ENCODE measurements at places on chromosomes 11 and 22.

DNA sequence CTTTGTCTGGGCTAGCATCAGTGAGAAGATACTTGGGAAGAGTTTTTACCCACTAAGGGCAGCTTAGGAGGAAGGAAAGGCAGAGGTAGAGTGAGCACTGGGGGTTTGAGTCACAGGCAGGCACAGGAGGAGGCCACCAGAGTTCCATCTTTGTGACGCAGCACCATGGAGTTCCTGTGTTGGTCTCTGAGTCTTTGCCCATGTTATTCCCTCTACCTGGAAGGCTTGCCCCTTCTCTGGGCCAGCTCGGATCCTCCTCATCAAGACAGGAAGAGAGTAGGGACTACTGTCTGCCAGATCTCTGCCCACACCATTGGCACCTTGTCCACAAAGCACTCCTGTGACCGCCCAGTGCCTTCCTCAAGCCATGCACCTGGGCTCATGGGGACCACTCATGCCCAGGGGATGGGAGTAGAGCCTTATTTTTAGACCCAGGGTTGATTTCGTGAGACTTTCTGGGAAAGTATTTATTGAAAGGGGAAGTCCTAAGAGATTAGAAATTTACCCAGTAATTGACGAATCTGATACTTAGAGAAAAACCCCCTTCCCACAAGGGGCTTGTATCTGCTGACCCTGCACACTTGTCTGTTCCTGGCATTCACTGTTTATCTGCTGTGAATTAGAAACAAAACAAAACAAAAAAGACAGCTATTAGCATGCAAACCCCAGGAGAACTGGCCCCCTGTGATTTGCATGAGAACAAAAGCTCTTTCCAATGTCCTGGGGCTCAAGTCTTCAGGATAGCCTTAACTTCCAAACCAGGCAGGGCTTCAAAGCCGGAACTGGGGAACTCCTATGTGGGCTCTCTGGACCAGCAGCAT is 35.9 kb upstream of the MYEOV start:
- DNase-seq = no peak

DNA sequence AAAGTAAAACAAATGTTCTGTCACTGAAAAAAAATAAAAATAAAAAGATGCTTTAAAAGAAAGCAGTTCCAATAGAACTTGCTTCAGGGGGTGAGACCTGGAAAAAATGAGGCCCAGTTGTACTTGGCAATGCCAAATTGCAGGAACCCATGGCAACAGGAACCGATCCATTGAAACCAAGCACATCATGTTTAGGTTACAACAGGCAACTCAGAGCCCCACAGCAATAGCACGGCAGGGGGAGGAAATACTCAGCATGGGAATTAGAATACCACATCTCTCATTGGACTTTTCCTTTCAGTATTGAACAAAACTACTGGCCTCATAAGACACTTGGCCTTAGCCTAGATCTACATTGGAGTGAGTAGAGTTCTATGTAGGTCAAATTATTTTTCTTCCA is 84.3 kb downstream of the MSANTD4 start:
- peak; percentile 2 for DNase-seq

DNA sequence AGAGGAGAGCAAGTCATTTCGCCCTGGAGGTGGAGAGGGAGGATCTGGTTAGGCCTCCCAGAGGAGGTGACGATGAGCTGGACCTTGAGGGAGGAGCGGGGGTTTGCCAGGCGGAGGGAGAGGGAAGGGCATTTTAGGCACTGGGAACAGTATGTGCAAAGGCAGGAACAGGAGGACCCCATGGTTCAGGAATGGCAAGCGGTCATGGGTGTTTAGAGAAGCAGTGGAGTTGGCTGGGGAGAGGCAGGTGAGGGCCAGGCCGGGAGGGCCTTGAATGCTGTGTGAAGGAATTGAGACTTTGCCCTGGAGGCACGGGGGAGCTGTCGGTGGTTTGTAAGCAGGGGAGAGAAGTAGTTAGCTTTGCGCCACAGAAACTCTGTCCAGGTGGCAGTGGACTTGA is 10.3 kb downstream of the PRDM11 start:
- DNase-seq = no peak

DNA sequence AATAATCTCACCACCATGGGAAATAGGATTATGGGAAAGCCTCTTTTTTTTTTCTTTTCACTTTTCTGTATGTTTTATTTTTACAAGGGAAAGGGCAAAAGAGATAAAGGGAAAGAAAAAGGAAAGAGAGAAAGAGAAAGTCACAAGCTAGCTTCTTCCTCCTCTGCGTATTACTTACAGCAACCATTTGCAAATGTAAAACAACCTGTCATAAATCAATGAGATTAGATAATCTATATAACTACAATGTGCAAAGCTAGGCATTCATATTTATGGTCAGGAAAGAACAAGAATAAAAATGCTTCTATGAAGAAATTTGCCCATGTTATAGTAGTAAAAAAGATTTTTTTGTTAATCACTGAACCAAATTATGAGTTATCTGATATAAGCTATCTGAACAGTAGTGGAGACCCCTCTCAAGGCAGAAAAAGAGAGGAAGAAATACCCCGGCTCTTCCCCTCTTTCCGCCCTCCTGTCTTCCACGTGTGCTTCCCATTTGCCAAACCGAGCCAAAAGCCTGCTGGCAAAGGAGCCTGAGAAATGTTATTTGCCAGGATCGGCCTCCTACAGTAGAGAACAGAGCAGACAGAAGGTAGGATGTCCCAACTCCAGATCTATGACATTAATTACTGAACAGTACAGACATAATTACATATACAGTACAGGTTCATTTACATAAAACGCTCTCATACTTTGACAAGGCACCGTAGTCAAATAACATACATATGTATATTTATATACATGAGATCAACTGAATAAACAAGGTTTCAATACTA is 50.2 kb downstream of the ARHGAP32 start:
- no peak for DNase-seq

DNA sequence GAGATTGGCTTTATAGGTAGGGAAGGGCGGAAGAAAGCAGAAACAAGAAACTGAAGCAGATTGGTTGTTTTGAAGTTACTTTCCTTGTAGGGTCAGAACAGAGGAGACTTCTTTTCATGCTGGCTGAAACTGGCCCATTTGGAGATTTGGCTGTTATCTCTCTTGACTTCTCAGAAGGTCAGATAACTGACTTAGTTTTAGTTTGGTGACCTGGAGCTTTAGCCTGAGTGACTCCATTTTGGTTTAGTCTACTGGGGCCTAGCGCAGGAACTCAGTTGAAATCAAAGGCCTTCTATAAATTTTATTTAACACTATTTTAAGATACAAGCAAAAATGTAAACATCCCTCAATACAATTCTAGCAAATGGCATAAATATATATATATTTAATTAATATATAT is 31.4 kb downstream of the CSTPP1 start:
- no peak for DNase-seq

- DNase-seq = peak; percentile 34
These were observed 385.3 kb downstream of the DYNC2H1 start for GRCh38 chr11:103494491-103494890.

GRCh38 chr11:67057205-67057672 is 592 bp downstream of the RHOD start:
- peak; percentile 39 for DNase-seq

DNA sequence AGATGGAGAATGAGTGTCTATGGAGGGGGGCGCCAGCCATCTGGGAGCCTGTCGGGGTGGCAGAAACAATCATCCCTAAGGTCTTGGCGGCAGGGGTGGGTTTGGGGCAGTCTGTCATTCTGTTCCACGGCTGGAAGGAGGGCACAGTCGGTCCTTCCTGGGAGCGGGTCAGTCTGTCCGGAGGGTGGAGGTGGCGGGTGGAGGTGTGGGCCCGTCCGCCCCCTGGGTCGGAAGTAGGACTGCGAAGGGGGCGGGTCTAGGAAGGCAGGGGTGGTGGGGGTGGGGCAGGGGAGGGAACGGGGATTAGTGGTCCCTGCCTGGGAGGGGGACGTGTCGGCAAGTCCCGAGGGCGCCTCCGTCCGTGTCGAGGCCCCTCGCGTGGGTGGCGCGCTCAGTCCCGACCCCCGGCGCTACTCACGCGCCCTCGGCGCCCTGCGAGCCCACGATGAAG is 461 bp downstream of the TBC1D10A start:
- peak; percentile 49 for DNase-seq

DNA sequence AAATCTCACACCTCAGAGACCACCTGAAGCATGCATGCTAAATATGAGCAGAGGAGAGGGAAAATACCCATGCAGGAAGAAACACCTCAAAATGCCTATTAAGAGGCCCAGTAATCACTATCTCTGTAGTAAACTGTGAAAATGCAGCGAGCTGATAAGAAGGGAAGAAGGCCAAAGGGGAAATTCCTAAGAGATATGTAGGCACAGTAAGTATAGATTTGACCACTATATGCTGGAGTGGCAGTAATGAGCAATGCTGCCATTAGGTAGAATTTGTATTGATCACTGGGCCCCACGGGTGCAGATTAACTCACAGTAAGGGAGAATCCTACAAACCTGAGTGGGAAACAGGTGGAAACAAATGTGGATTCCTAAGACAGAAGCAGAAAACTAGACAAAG is 1813.1 kb upstream of the RAG2 start:
- DNase-seq = no peak

DNA sequence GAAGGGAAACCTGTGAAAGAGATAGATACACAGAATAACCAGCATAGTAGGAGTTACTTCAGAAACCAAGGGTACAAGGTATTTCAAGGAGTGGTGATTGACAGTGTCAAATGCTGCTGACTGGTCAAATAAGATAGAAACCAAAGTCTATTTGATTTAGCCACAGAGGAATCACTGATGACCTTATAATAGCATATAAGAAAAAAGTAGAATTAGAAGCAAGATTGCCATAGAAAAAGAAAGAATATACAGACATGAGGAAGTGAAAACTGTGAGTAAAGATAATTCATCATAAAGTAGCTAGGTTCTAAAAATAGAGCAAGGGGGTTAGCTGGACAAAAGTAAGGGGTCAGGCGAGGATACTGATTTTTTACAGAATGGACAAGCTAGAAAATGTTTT is 14.2 kb downstream of the ZBTB44 start:
- DNase-seq = no peak

- DNase-seq = peak; percentile 54
These were observed 23.8 kb downstream of the LRRC10B start for GRCh38 chr11:61532134-61533038.

DNA sequence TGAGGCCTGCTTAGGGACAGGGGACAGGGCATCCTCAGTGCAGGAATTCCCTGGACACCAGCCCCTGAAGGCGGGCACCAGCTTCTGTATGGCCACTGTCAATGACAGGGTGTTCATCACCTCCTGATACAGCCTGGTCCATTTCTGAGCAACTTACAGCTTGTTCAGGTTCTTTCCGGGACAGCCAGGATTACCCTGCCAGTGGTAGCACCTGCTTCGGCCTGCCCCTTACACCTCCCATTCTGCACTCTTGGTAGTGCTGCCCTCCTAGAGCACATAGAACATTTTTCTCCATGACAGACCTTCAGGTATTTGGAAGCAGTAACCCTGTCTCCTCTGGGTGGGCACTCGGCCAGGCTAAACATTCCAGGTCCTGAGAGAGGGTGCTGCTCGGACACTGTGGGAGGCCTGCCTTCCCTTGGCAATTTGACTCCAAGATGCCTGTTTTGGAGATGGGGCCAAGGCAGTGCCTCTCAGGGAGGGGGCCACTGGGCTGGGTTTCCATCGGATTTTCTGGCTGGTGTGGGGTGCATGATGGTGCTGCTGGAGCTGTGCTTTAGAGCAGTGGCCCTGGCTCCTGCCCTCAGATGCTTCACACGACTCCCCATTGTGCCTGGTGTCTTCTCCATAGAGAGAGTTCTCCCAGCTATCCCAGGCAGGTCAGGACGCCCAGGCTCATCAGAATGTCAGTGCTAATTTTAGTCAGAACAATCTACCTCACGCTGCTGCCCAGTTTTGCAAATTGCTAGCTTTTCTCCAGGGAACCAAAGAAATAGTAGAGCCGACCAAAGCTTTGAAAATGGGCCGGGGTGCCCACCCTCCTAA is 1.2 kb downstream of the GAL3ST3 start:
- no peak for DNase-seq

DNA sequence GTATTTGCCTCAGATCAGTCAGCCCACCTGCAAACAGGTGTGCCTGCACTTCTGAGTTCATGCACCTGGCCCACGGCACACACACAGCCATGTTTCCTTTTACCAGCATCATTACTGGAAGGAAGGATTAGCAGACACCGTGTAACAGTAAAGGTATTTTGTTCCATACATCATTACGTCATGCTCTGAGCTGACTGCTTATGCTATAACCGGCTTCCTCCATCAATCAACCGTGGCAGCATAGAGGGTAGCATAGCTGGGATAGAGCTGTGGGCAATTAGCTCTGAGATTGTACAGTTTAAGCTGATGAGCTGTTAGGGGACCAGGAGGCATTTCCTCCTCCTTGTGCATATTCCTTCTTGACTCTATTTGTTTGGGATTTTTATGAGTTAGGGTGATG is 102.4 kb downstream of the ME3 start:
- DNase-seq = no peak

GRCh38 chr11:118227865-118228785 is 3.3 kb upstream of the JAML start:
- no peak for DNase-seq

- DNase-seq = peak; percentile 76
These were observed 140.4 kb downstream of the NAV2 start for GRCh38 chr11:19853016-19853415.

GRCh38 chr11:72750086-72750485 is 2.1 kb downstream of the ARAP1 start:
- no peak for DNase-seq

DNA sequence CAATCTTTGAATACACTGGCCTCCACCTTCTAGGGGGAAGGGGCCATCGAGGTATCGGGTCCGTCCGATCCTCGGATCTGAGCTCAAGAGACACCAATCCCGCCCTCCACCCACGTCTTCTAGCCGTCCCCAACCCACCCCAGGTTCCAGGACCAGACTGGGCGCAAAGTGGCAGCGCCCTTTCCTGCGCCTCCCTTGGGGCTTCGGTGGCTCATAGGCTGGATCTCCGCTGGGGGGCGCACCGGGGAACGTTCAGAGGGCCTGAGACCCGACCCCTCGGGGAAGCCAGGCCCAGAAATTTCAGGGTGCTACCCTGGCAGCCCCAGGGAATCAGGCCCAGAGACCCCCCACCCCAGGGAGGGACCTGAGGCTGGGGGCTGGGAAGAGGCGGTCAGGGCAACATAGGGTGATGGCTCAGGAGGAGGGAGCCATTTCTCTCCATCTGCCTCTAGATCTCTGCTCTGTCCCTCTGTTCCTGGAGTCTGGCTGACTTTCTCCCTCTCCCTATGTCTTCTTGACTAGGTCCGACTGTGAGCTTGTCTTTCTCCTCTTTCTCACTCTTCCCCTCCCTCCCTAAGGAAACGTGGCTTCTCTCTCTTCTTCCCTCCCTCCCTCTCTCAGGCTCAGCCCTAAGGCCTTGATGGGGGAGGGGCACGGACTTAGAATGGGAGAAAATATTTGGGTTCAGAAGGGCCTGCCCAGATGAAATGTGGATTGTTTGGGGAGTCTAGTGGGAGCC is 1.1 kb downstream of the CREB3L1 start:
- peak; percentile 65 for DNase-seq

- no peak for DNase-seq
These were observed 747.0 kb downstream of the FAM181B start for GRCh38 chr11:81986556-81987161.

- no peak for DNase-seq
These were observed 16.2 kb downstream of the ARVCF start for GRCh38 chr22:20000246-20001081.

Measured in AG08395 (cell line).